ENCODE measurements at places on chromosomes 1 and 21. TPM values are rescaled to one million over a fixed set of nuclear protein-coding genes. Genes with fewer than 3 reads are reported as not detected.
A peak's percentile ranks its signal among the peaks of the same experiment; 100 is the strongest.

DNA sequence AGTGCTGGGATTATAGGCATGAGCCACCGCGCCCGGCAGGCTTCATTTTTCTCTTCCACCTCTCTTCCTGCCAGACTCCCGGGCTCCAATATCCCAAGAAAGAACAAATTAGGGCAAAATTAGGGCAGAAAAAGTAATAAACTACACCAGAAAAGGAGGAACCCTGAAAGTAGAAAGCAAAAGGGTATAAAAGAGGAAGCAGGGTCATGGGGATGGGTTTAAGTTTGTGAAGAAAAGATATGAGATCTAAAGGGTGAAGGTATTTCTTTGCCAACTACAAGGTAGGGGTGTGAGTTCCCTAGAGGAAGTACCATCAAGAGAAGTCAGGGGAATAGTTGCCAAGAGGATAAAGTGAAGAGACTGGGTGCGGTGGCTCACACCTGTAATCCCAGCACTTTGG lies 9.9 kb downstream of the PTPN22 start:
- peak overlapping the region; percentile 80 for H3K27ac ChIP-seq
- H3K4me3 ChIP-seq = no peak overlapping the region

DNA sequence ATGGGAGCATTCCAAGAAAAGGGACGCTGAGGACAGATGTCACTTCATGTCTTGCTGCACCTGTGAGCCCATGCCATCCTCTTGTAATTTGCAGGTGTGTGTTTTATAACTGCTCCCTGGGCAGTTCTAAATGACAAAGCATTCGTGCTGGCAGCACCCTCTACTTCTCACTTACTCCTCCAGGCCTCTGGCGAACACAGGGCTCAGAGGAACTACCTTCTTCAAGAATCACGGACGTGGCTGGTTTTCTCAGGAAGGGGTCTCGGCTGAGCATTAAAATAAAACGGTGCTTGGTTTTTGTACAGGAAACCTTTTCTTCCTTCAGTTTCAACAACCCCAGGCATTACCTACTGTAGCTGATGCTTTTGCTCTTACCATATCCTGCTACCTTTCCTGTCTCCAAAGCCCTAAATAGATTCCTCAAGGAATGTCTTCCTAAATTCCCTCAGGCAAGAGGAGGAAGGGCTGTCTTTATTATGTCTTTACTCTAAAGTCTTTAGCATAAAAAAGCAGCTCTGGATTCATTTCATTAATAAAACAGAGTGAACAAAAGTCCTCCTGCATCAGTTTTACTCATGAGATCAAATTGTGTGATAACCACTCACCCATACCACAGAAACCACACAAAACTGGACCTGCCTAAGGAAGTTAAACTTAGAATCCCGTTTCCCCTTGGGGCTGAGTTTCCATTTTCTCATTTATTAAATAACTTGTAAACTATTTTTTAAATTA lies 79.0 kb upstream of the MAP10 start:
- no peaks in the 10 kb centered on the region for H3K36me3 ChIP-seq
- peak; percentile 75 for DNase-seq
- no peak overlapping the region for H3K27ac ChIP-seq
- H3K4me1 ChIP-seq = peaks cover 30% of the 10 kb centered on the region

GRCh38 chr1:54475946-54476516 lies 69.8 kb upstream of the SSBP3 start:
- H3K27me3 ChIP-seq = peaks cover 14% of the 10 kb centered on the region
- no peak for DNase-seq
- no peak overlapping the region for H3K4me3 ChIP-seq

- DNase-seq = no peak
- no peak overlapping the region for H3K27ac ChIP-seq
- H3K4me3 ChIP-seq = no peak overlapping the region
- no peaks in the 10 kb centered on the region for H3K36me3 ChIP-seq
These were observed 58.1 kb upstream of the VTCN1 start for GRCh38 chr1:117268535-117269455.

GRCh38 chr1:198258491-198258890 lies 101.7 kb downstream of the NEK7 start:
- peak overlapping the region; percentile 85 for H3K27ac ChIP-seq
- DNase-seq = peak; percentile 91
- peaks cover 99% of the 10 kb centered on the region for H3K4me1 ChIP-seq

GRCh38 chr21:38830671-38831525 lies 25.2 kb downstream of the ETS2 start:
- no peak for DNase-seq
- peaks cover 10% of the 10 kb centered on the region for H3K4me1 ChIP-seq
- H3K36me3 ChIP-seq = no peaks in the 10 kb centered on the region
- no peaks in the 10 kb centered on the region for H3K27me3 ChIP-seq
- H3K4me3 ChIP-seq = no peak overlapping the region

GRCh38 chr1:111832521-111833155 lies 76.9 kb downstream of the DDX20 start:
- H3K27ac ChIP-seq = no peak overlapping the region
- no peaks in the 10 kb centered on the region for H3K27me3 ChIP-seq
- no peak for DNase-seq
- H3K4me1 ChIP-seq = no peaks in the 10 kb centered on the region
- no peaks in the 10 kb centered on the region for H3K36me3 ChIP-seq

DNA sequence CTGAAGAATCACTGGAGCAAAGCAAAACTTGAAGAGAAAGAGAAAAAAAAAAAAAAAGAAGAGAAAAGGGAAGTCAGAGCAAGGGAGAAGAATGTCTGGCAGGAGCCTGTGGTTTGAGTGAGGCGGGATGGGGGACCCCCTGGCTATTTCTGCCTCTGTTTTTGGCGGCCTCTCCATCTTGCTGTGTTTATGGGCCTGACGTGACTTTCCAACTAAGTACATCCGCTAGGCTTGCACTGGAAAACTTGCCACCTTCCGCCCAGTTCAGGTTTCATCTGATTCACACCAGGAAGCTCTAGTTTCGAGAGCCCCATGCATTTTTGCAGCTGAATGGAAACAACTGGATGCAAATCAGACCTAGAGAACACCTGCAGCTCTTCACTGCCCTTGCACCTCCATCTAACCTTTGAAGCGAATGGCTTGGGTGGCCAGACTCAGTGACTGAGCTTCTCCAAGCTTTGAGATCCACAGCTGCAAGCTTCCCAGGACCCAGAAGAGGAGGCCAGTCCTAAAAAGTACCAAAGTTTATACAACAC lies 28.0 kb downstream of the TBX15 start:
- no peaks in the 10 kb centered on the region for H3K36me3 ChIP-seq
- H3K27ac ChIP-seq = peak overlapping the region; percentile 87
- H3K27me3 ChIP-seq = no peaks in the 10 kb centered on the region
- peak; percentile 42 for DNase-seq

Gene TNFRSF8
- total RNA-seq = not detected

Gene NFASC
- 55.4 TPM for total RNA-seq

Gene OR2G6
- not detected for total RNA-seq
